ENCODE measurements at places on chromosomes 5 and 9.

- no peak for DNase-seq
Observed at GRCh38 chr5:180133971-180134508, 62.5 kb upstream of the RNF130 start.

DNA sequence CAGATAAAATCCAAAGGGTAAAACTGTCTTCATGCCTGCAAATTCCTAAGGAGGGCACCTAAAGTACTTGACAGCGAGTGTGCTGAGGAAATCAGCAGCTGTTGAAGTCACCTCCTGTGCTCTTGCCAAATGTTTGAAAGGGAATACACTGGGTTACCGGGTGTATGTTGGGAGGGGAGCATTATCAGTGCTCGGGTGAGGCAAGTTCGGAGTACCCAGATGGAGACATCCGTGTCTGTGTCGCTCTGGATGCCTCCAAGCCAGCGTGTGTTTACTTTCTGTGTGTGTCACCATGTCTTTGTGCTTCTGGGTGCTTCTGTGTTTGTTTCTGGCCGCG, 727 bp upstream of the ADRB2 start:
- no peak for DNase-seq

DNA sequence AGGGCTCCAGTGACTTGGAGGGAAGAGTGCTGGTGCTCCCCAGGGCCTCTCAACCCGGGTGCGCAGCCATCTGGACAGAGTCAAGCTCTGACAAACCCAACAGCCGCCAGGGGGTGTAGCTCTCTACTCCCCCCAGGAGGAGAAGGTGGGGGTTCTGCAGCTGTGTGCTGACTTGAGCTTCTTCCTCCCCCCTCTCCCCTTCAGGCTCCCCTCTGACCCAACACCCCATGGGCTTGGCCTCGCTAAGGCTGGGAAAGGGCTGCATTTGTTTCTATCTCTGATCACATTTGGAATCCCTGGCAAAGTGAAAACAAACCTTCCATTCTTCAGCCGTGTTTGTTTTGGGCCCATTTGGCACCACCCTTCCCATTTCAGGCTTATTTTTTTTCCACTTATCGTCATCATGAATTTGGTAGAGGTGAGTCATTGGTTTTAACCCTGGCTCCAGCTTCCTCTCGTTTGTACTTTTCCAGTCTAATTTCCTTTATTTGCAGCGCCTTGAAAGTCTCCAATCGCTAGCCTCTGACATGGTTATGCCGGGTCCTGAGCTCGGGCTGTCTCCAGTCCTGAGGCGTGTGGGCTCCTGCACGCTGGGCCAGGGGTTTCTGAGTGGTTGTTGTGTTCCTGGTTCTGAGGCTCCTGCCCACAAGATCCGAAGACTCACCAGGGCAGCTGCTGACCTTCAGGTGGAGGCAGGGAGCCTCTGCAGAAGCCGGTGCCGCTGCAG, 36.1 kb downstream of the DAP start:
- DNase-seq: peak; percentile 81

GRCh38 chr9:110180511-110181434, 27.2 kb downstream of the C9orf152 start:
- DNase-seq: peak; percentile 57

All from foreskin keratinocyte (primary cell).